ENCODE measurements at places on chromosomes 13 and 19.

DNA sequence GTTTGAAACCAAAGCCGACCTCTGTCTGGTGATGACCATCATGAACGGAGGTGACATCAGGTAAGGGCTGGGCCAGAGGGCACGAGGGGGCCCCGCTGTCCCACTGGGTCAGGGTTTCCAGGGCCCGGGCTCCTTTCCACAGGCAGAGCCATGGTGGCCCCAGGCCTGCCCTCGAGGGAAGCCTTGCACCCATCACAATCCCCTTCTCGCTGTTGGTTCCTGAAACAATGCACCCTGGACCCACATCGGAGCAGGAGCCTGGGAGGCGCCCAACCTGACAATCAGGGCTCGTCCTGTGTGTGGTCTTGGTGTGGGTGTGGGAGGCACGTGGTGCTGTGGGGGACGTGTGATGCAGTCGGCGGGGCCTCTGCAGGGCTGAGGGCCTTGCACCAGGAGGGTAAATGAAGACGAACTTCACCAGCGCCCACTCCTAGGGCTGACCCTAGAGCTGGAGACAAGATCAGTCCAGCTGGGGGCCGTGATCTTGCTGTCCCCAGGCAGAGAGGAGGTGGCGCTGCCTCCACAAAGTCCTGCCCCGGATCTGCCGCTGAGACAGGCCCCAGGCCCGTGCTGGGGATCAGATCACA, 2.8 kb downstream of the GRK1 start:
- DNase-seq = no peak

DNA sequence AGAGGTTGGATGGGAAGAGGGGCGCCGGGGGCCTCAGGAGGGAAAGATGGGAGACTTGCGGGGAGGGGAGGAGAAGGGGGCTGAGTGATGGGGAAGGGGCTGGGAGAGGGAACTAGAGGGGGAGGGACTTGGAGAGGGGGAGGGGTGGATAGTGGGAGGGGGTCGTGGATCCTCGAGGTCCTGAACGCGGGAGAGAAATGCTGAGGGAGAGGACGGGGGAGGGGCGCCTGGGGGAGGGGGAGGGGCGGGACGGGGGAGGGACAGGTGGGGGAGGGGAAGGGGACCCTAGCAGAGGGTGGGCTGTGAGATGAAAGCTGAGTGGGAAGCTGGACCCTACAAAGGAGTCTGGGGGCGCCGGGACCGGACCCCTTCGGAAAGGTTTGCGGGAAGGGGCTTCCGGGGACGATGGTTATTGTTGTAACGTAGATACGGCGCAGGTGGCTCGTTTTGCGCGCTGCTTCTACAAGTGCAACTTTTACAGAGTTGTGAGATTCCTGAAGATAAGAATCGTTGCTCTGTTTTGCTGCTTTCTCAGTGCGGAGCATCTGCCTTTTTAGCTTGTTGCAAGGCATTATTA, 418 bp downstream of the ZNF444 start:
- DNase-seq = no peak

- DNase-seq = peak; percentile 67
Measured at GRCh38 chr19:17719730-17720400, 585 bp downstream of the MAP1S start.

DNA sequence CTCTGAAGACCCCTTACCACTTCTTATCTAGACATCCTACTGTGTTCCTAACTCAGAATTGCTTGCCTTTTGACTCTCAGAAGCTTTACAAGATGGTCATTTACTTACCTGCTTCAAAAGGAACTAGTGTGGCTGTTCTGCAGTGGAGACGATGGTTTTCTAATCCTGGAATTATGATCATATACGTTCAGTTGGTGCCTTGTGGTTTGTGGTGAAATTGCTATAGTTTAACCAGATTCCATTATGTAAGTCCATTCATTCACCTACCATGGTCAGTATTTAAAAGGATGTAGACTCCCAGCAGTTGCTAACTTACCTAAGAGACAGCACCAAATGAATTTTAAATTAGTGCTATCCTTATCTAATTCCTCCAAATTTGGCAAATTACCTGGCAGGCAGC, 210.9 kb downstream of the SHISA2 start:
- DNase-seq = no peak

DNA sequence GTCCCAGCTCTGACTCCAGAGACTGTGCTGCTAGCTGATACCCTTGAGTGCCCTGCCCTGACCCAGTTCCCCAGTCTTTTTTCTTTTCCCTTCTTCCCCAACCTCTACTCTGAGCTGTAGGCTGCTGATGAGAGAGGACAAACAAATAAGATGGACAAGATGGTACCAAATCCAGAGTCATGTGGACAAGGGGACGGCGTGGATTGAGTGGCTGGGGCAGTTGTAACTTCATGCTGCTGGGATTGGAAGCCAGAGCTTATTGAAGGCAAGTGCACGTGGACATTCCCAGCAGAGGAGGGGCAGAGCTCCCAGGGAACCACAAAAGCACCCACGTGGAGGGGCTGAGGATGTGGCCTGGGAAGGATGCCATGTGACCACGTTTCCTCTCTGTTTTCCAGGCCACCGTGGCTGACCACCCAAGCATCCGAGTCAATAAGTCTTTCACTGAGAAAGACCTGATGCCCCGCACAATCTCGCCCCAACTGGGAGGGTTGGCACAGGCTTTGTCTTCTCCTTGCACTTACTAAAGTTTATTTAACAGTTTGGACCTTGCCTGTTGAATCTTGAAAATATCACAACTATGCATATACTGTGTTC, 323.3 kb upstream of the ZNF507 start:
- no peak for DNase-seq

GRCh38 chr19:7307590-7308218, 13.5 kb upstream of the INSR start:
- DNase-seq = no peak

DNA sequence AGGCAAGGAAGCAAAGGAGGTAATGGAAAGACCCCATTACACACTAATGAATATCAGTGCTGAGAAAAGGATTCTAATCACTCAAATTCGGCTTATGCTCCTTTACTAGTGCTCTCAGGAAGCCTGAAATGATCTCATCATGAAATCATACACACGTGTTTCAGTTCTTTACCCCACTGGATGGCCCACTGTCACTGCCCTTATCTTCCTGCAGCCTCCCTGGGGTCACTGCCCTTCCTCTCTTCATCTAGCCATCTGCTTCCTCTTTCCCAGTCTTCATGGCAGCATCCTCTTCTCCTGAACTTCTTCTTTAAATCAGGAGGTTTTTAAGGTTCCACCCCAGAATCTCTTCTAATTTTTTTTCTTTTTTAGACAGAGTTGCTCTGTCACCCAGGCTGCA, 27.9 kb upstream of the EEF1AKMT1 start:
- no peak for DNase-seq

GRCh38 chr13:41122838-41123237, 9.8 kb downstream of the KBTBD6 start:
- DNase-seq = no peak

All from LoVo (cell line).